ENCODE measurements at places on chromosomes 5 and 9. TPM values are rescaled to one million over a fixed set of nuclear protein-coding genes. Genes with fewer than 3 reads are reported as not detected.

- no peak for DNase-seq
Observed at GRCh38 chr9:122367065-122367464, 3.8 kb upstream of the PTGS1 start.

- no peak for DNase-seq
Observed at GRCh38 chr5:119274767-119275130, 81.1 kb upstream of the TNFAIP8 start.

DNA sequence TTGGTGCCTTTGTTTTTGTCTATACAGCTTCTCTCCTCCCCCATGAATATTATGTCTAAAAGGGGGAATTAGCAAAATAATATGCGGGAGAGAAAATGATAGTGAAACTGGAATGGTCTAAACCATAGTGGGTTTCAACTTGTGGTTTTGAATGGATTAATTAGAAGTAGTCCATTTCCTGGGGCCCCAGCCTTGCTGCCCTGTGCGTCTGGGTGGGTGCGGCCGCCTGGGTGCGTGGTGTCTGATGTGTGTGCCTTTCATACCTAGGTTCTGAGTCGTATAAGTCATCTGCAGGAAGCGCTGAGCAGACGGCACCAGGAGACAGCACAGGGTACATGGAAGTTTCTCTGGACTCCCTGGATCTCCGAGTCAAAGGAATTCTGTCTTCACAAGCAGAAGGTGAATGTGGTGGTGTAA lies 120.0 kb upstream of the CACNA1B start:
- DNase-seq = no peak

The ADAMTS2 gene
- total RNA-seq = 12.2 TPM

The PCDHGA4 gene
- 0.27 TPM for total RNA-seq

All from osteocyte (in vitro differentiated cells).